Fibroblast of mammary gland (primary cell): ENCODE measurements at places on chromosomes 7 and 10.
A peak's percentile ranks its signal among the peaks of the same experiment; 100 is the strongest.

DNA sequence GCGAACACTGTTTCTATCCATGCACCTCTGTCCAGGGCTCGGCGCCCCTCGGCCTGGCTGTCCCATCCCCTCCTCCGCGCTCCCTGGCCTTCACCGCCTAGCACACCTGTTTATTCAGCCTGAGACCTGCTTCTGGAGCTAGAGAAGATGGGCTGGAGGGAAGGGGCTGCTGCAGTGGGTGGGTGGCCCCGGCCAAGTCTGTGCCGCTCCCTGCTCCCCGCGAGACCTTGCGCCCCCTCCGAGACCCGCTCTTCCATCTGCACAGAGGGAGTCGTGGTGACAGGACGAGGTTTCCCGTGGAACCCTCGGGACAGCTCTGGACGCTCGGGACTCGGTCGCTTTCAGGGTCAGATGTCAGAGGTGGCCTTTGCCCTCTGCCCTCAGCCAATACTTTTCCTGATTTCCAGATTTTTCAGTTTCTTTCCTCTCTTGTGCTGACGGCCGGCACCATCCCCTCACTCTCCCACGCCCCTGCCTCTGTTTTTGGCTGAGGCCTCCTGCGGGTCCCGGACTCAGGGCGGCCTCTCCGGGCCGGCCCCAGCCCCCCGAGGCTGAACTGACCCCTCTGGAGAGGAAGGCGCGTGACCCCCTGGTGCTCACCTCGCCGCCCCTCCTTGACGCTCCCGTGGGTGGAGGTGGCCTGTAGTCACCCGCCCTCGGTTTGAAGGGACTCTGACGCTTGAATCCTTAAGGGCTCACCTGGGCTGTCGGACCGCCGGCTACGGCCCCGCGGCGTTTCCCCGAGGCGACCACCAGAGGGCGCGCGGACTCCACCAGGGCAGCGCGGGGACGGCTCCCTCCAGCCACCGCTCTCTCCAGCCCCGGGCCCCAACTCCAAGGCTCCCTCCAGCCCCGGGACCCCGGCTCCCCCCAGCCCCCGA is 15.6 kb downstream of the SHH start:
- no peak for DNase-seq

GRCh38 chr10:104350127-104350635 is 3.5 kb upstream of the CFAP58 start:
- DNase-seq: peak; percentile 84

- DNase-seq: no peak
These were observed 38.4 kb upstream of the C10orf120 start for GRCh38 chr10:122738031-122738430.

DNA sequence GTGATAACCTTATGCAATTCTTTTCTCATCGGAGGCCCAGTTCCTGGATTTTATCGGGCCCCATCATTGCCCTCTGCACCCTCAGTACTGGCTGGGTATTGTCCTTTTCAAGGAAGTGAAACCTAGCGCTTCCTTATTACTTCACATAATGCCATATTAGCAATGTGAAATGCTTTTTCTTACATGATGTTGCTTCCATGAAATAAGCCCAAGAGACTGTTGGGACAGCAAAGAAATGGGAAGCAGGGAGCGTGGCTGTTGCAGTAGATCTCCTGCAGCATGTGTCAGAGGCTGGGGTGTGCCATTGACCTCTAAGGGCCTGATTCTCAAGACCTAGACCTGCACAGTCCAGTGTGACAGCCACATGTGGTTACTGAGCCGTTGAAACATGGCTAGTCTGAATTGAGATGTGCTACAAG is 8.1 kb downstream of the CHN2 start:
- no peak for DNase-seq

- DNase-seq: peak; percentile 42
These were observed 21.0 kb downstream of the NUDT13 start for GRCh38 chr10:73131301-73131700.

DNA sequence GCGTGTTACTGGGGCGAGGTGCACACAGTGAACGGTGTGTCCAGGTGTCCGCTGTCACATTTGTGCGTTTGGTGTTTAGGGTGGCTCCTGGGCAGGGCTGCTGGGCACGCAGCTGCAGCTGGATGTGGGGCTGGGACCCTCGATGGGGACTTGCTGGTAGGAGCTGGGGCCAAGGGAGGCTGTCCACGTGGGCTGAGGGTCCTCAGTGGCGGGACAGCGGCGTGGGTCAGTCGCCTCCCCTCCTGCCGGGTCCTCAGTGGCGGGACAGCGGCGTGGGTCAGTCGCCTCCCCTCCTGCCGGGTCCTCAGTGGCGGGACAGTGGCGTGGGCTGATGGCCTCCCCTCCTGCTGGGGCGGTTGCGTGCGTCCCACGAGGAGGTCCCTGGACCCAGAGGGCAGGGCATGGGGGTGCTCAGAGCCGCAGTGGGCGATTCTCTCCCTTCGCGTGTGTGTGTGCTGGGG is 68.5 kb downstream of the INPP5A start:
- DNase-seq: no peak

- DNase-seq: peak; percentile 10
These were observed 48.4 kb downstream of the CCDC6 start for GRCh38 chr10:59857921-59858320.

DNA sequence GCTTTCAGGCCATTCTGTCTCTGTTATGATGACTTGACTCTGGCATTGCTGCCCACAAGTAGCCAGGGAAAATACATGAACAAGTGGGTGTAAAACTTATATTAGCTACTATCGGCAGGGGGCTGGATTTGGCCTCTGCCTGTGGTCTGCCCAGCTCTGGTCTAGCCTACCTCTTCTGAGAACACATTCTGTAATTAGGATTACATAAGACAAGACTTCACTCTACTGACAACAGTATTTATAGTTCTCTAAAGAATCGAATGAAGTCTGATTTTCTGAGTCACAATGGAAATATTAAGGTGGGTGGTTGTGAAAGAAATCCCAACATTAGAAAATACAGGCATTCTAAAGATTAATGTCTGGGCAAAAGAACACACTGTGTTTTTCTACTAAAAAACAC is 55.5 kb downstream of the DLD start:
- peak; percentile 65 for DNase-seq

DNA sequence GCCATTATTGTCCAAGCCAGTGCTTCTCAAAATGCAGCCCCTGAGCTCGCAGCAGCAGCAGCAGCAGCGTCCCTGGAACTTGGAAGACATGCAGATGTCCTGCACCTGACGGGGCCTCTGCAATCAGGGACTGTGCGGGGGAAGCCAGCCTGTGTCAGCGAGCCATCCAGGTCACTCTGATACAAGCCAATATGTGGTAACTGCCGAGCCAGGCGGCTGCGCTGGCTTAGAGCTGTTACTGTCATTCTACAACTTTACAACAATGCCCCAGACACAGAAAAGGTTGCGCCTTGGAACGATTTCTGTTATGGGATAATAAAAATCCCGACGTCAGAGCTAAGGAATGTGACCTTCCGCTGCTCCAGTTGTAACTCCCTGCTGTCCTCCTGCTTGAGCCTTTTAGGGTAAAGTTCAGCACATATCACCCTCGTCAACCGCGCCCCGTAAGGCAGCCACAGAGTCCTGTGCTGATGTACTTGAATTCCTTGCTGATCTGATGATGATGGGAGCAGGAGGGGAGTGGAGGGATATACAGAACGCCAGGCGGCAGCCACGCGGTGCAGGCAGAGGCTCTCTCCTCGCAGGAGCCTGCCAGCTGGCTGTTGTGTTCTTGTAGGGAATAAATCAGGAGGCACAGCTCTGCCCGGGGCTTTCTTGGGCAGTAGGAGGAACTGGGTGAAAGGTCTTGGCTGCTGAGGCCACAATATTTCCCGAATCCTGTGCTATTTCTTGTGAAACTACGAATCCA is 20.0 kb upstream of the CRYGN start:
- DNase-seq: peak; percentile 88

DNA sequence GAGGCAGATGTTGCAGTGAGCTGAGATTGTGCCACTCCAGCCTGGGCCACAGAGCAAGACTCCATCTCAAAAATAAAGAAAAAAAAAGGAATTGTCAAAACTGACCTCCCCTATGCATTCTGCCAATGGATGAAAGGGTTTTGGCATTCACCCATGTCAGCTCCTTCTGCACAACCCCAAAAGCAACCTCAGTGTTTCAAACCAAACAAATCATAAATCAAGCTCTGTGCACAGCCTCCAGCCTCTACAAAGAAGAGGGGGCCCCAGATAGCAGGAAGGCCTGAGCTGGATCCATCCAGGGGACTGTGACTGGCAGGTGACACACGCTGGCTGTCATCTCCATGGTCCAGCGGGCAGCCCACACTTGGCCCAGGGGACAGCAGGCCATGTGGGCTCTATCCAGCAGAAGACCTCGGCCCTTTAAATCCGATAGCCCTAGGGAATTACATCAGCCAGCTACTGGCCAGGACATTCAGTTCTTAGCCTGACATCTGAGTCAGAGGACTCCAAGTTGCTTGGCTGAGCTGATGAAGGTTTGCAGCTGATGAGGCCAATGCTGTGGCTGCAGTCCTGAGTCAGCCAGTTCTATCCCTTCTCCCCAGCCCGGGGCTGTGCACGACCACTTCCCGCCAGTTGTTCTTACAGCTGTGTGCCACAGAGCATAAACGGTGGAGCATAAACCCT is 52.0 kb upstream of the FIGNL1 start:
- peak; percentile 100 for DNase-seq

DNA sequence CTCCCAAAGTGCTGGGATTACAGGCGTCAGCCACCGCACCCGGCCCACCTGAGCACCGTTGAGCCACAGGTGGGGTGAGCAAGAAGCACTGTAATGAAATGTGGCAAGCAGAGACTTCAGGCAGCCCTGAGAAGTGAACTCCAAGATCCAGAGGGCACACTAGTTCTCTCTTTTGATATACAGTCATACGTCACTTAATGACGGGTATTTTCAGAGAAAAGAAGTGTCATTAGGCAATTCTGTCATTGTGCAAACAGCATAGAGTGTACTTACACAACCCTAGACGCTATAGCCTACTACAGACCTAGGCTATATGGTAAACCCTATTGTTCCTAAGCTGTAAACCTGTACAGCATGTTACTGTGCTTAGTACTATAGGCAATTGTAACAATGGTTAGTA is 7.9 kb downstream of the PANK1 start:
- no peak for DNase-seq

DNA sequence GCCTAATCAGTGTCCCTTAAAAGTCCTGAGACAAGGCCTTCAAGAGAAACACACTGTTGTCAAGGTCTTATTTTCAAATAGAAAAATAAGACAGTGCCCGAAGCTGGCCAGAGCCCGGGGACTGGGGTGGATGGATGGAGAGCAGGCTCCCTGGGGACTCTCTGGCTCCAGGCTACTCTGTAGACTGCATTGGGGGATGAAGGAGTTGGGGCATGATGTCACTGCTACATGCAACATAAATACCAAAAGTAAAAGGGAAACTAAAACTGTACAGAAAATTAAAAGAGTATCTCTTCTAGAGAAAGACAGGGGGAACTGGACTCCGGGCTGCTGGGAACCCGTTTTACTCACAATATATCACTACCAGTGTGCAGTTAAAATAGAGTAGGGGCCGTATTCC is 629.8 kb downstream of the KCNMA1 start:
- DNase-seq: no peak

- DNase-seq: peak; percentile 9
These were observed 195.0 kb downstream of the AHR start for GRCh38 chr7:17493446-17493845.

DNA sequence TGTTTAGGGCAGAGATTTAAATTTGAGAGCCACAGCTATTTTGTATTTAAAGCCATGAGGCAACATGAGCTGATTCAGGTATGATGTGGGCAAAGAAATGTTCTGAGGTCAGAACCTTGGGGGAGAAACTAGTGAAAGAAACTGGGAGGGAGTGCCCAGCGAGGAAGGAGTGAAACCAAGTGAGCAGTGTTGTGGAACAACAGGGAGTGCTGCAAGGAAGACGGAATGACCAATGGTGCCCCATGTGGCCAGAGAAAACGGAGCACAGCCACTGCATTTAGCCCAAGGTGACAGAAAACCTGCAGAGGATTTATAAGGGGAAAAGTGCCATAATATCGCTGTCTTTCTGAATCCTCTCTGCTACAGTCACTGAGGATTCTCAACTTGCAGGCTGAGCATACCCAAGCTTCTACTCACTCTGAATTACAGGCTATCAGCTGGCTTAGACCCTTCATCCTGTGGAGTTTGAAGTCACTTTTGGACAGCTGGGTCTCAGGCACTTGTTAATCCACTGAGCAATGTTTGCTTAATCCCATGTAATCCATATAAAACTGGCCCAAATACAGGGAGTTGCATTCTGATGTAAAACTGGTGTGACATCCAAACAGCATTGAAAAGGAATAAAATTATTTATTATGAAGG is 777.3 kb downstream of the CCSER2 start:
- DNase-seq: no peak

GRCh38 chr7:155811895-155812761 is at the start of gene SHH:
Gene SHH, minus strand, starts transcription at chr7:155812463. Its CDS starts 341 bp downstream, at chr7:155812122.
- no peak for DNase-seq

- DNase-seq: no peak
These were observed 78.1 kb upstream of the PRR15 start for GRCh38 chr7:29485339-29486190.

DNA sequence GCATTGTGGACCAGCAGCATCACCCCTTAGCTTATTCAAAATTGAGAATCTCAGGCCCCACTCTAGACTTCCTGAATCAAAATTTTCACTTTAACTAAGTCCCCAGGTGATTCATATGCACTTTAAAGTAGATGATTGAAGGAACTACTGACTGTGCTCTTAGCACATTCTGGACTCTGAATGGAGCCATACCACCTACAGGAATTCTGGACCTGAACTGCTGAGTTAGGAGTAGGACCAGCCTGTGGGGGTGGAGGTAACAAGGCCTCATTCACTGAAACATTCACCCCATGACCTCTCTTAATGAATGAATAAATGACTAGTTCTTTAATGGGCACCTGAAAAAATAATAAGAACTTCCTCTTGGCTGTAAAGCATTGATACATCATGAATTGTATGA is 7.3 kb downstream of the PDK4 start:
- DNase-seq: no peak

DNA sequence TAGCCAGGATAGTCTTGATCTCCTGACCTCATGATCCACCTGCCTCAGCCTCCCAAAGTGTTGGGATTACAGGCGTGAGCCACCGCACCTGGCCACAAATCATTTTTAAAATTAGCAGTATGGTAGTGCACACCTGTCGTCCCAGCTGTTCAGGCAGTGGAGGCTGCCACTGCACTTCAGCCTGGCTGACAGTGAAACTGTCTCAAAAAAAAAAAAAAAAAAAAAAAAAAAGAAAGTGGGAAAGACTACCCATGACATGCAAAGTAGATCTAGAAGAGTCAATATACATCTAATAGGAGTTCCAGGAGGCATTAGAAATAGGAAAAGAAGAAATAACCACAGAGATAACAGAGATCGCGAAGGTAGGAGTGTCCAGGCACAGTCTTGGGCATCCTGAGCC is 3.2 kb downstream of the CSGALNACT2 start:
- no peak for DNase-seq

DNA sequence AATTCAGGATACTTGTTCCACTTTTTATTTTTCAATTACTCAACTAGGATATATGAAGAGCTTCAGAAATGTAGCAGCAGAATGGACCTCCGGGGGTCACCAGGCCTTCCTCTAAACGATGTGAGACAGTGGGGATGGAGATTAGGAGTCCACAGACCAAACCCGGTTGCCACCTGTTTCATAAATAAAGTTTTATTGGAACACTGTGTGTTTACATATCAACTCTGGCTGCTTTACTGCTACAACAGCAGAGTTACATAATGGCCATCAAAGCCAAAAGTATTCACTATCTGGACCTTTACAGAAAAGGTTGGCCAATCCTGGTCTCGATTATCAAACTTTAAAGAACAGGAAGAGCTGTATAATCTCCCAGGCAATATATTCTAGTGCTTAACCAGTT is 30.8 kb downstream of the RAPGEF5 start:
- no peak for DNase-seq
